ENCODE measurements at places on chromosomes 16 and 17.

DNA sequence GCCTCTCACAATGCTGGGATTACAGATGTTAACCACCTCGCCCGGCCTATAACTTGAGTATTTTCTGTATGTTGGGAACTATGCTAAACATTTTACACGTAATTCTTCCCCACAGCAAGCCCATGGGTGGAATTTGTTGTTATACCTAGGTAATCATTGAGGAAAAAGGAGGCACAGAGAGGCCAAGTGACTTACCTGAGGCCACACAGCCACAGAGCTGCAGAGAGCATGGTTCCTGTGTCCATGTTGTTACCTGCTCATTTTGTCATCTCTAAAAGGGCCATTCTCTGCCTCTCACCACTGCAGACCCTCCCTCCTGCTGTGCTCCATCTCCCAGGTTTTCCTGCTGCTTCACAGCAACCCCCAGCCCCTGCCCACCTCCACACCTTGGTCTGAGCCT is 135.5 kb downstream of the ABCC1 start:
- DNase-seq, result no peak

DNA sequence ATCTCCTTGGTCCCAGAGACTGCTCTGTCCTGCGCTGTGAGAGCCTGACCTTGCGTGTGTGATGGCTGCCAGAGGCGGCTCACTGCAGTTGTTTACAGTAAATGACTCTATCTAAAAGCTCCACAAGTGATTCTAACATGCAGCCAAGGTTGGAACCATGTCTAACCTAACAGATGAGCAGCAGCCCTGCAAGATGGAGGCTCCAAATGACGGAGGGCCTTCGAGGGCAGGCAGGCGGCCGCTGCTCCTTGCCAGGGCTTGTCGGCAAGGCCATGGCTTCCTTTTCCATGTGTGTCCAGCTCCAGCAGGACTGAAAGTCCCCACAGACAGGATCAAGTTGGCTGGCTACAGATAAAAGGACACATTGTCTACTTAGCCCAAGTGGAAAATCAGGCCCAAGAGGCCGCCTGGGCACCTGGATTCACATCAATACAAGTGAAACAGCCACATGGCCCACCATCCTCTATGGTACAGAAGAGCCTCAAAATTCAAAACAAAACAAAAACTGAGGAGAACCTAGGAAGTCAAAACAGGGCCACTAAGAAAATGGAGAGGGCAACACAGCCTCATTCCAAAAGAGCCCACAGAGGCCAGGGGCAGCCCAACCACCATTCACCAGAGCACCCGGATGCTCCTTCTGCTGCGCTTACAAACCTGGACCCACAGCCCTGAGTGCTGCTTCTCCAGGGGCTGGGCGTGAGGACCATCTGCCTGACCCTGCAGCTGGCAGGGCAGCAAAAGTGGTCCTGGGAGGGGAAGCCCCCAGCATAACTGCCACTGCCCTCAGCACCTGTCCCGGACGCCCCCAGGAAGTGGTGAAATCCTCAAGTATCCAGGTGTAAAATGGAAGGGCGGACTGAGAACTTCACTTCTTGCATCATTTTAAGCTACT is 65.0 kb downstream of the AMFR start:
- no peak for DNase-seq

DNA sequence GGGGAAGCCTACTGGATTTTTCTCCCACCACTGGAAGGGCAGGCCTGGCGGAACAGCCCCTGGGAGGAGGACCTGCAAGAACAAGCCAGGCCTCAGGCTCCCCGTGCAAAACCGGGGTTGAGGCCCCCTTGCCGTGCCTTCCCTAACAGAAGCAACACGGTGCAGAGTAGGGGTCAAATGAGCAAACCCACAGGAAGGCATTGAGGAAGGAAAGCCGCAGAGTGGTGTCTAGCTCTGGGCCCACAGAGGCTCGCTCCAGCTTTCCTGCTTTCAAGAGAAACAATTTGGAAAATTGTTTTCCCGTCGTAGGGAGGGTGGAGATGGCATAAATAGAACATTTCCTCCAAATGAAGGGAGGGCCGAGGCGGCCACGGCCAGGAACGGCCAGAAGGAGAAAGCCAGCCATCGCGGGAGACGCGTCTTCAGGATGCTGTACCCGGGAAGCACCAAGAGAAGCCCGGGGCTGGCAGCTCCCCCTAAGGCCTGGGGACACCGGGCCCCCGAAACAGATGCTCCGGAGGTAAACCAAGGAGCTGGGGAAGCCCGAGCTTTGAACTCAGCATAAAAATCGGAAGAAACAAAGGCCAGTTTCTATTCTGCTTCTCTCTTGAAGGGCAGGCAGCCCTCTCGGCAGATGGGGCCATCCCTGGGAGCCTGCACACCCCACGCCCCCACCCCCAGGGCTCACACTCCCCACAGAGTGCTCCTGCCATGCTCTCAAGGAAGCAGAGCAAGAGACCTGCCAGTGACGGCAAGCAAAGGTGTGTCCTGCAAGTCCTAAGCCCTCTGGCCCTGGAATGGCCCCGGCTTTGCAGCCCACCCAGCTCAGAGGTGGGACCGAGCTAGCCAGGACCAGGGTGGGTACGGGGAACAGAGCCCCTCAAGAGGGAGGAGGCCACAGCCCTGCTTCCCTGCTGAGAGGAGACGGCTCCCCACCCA is 92.0 kb downstream of the RBFOX3 start:
- DNase-seq, result no peak

DNA sequence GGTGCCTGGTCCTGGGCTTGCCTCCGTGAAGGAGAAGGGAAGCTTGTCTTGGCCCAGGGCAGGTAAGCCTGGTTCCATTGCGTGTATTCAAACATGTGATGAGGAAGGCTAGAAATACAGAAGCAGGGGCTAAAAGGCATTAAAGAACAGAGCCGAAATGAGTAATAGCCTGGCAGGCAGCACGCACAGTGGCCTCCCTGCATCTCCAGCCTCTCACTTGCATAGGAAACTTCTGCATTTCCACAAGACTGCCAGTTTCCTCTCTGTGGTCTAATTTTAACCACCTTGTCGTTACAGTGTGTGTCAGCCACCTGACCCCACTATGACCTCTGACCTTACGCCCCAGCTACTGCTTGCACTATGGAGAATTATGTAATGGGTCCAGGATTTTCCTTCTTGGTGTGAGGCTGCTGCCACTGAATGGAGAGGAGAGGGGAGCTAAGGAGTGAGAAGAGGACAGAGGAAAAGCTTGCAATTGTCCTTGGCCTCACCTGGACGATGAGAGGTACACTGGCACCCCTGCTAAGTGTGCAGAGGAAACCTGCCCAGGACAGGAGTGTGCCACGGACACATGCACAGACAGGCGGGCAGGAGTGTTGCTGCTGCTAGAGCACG is 32.8 kb downstream of the HIC1 start:
- peak; percentile 50 for DNase-seq

DNA sequence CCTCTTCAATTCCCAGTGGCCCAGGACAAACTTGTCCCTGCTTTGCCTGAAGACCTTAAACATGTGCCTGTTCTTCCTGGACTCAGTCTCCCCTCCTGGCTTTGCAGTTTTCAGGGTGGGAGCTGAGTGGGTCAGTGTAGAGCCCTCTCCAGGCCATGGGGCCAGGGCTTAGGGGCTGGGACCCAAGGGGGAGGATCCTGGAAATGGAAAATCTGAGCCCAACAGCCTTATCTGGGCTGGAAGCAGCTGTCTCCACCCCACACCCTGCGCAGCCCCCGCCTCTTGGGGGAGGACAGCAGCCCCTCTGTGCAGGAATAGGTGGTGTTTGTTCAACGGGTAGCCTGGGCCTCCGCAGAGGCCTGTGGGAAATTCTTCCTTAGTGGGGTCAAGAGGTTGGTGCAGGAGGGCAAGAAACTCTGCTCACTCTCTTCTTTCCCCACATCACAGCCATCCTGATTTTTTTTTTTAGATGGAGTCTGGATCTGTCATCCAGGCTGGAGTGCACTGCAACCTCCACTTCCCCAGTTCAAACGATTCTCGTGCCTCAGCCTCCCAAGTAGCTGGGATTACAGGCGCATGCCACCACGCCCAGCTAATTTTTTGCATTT is 6.8 kb upstream of the SMTNL2 start:
- no peak for DNase-seq

DNA sequence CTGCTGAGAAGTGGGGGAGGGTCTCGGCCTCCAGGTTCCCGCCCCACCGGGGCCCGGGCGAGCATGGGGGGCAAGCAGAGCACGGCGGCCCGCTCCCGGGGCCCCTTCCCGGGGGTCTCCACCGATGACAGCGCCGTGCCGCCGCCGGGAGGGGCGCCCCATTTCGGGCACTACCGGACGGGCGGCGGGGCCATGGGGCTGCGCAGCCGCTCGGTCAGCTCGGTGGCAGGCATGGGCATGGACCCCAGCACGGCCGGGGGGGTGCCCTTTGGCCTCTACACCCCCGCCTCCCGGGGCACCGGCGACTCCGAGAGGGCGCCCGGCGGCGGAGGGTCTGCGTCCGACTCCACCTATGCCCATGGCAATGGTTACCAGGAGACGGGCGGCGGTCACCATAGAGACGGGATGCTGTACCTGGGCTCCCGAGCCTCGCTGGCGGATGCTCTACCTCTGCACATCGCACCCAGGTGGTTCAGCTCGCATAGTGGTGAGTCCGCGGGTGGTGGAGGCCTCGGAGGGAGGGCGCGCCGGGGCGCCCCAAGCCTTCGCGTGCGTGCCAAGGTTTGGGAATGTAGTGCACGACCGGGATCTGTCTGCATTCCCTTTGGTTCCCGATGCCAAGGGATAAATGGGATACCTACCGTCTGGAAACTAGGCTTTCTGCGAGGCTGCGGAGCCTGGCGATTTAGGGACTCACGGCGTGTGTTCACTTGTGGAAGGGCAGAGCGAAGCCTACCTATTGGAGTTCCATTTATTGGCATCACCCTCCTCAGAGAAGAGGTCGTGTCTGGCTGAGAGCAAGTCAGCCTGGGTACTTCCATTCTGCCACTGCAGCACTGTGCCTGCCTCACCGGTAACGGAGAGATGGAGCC is 1.0 kb downstream of the ZNRF1 start:
- peak; percentile 46 for DNase-seq

DNA sequence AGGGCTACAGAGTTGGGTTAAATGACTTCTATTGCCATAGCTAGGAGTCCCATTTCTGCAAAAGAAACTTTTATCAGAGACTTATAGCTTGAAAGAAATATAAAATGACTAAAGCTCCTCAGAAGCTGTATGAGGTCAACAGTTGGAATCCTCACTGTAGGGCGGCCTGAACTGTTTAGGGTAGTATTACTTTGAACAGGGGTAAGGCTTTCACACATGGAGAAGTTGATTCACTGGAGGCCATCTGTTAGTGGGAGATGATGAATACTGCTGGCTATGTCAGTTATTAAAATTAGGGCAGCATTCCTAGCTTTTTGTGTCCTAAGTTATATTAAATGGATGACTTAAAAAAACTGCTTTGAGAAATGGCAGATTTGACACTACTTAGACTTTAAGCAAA is 6.0 kb downstream of the TTC19 start:
- no peak for DNase-seq

GRCh38 chr17:62755141-62755851 is 52.8 kb downstream of the MARCHF10 start:
- DNase-seq, result peak; percentile 37

- no peak for DNase-seq
Measured at GRCh38 chr16:6558661-6559060, 774.0 kb upstream of the RBFOX1 start.

DNA sequence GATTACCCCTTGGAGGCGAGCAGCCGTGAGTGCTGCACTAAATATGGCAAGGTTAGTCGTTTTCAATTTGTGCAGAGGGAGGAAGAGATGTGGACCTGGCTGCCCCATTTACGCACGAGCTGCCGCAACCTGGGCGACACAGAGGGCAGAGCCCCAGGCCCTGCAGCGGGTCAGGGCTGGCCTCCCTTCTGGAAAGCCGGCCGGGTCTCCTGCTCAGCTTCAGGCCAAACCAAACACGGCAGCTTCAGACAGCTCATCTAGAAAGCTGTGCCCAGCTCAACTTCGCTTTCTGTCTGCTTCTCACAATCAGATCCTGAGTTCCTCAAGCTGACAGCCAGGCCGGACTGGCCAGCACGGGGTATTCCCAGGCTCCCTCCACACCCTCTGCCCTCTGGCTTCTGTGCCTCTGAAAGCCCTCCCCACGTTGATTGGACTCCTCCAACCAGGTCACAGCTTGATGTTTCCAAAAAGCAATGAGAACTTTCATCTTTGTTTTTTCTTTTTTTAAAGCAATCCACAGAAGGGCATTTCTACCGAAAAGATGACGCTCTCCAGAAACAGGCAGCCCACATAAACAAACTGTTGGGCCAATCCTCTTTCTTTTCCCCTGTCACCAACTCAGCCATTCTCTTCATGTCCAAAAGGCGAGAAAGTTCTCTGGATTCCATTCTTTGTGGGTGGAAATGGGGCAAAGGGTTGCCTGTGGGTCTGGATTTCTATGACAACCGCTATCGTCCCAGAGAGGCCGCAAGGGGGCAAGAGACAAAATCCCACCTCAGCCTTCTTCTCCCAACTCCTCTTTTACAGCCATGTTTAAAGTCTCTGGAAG is 189.0 kb downstream of the ZFHX3 start:
- peak; percentile 67 for DNase-seq

GRCh38 chr17:28030386-28030785 is 12.1 kb upstream of the NLK start:
- no peak for DNase-seq

GRCh38 chr17:79517827-79518584 is 92.8 kb downstream of the RBFOX3 start:
- DNase-seq, result no peak

DNA sequence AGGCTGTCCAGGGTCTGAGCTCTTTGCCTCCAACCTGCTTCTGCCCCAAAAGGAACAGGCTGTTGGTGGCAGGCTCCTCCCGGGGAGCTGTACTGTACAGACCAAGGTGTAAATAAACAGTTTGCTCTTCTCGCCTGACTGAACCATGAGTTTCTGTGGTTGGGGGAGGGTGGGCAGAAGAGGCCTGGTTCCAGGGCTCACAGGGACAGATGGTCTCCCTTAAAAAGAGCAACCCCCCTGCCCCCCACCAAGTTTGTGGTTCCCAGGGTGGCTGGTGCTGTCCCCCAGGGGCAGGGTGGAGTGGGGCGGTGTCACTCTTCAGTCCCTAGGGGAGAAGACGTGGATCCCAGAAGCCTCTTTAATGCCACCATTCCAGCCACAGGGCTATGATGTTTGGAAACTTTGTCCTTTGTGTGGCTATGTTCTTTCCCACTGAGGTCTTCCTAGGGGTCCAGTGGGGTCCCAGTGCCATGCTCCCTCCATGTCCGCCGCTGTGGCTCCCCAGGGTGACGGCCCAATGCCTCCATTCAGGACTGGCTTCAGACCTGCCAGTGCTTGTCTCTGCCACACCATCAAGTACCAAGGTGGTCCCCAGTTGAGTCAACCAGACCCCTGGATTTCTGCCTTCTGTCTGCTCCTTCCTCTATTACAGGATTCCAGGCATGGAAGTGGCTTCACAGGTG is 146.7 kb downstream of the RAB11FIP4 start:
- DNase-seq, result no peak

GRCh38 chr17:61400717-61401388 is 1.2 kb downstream of the TBX2 start:
- DNase-seq, result peak; percentile 31

GRCh38 chr16:30896889-30897733 is 697 bp downstream of the CTF1 start:
- peak; percentile 77 for DNase-seq

- DNase-seq, result peak; percentile 74
Measured at GRCh38 chr16:88782454-88783390, 2.3 kb downstream of the PIEZO1 start.

GRCh38 chr17:56499799-56500388 is 93.6 kb upstream of the NOG start:
- DNase-seq, result peak; percentile 4

All from astrocyte (in vitro differentiated cells and primary cell).